ENCODE measurements at places on chromosomes 6 and 20.

DNA sequence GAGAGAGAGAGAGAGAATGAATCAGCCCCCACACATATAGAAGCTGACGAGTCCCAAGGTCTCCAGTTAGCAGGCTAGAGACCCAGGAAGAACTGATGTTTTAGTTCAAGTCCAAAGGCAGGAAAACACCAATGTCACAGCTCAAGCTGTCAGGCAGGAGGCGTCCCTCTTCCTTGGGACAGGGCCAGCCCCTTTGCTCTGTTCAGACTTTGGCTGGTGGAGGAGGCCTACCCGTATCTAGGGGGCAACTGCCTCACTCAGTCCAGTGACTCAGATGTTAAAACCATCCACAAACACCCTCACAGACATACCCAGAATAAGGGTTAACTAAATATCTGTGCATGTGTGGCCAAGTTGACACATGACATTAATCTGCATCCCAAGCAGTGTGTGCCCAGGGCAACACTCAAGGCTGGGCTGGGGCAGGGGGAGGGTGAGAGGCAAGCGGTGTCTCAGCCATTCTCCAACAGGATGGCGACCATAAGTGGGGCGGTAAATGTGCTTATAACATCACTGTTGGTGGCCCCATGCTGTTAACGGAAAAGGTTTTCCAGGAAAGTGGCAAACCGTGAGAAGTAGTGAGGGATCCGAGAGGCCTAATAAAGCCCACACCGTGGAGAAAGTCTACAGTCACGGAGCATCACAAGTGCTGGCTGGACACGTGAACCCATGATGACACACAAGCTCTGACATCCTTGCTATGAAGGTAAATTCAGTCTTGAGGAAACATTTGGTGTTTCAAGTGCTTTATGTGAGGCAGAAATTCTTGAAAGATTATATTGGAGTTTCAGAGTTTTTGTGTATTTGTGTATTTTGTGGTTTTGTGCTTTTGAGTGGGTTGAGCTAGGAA lies 28.1 kb downstream of the RAMACL start:
- no peak for DNase-seq

- DNase-seq: no peak
These were observed 251.0 kb downstream of the UST start for GRCh38 chr6:148997865-148998264.

GRCh38 chr6:49847673-49848072 lies 18.7 kb downstream of the CRISP1 start:
- no peak for DNase-seq

- DNase-seq: no peak
These were observed 113.2 kb upstream of the KCNG1 start for GRCh38 chr20:51135926-51136715.

- DNase-seq: no peak
These were observed 8.7 kb upstream of the FAM135A start for GRCh38 chr6:70404658-70405057.

DNA sequence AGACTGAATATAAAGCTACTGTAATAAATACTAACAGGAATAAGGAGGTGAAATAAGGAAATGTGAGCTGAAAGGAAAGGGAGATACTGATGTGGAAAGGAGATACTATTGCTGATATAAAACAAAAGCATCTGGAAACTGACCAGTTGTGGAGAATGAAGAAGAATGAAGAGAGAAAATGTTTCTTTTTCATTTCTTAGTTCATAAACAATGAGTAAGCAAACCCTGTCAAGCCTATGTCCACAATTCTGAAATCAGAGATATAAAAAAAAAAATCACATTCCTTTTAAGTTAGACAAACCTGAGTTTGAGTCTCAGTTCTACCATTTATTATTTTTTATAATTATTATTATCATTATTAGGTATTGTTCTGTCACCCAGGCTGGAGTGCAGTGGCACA lies 121.6 kb upstream of the GJE1 start:
- DNase-seq: no peak

DNA sequence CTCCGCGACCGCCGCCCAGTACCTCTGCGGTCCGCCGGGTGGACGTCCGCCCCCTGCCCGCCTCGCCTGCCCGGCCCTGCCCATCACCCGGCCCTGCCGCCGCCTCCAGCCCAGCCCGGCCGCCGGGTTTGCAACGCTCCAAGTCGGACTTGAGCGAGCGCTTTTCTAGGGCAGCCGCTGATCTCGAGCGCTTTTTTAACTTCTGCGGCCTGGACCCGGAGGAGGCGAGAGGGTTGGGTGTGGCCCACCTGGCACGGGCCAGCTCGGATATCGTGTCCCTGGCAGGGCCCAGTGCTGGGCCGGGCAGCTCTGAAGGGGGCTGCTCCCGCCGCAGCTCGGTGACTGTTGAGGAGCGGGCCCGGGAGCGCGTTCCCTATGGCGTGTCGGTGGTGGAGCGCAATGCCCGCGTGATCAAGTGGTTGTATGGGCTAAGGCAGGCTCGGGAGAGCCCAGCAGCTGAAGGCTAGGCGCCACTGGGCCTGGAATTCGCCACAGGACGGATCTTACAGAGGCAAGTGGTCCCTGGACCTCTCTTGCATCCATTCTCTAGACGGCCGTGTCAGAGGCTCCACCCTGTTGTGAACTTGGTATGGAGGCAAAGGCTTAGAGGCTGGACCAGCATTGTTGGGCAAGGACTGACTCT lies 11.8 kb downstream of the FAM110A start:
- DNase-seq: no peak

Data from nucleus accumbens (tissue), 56 donors.